Activated naive CD4-positive, alpha-beta T cell (primary cell): ENCODE measurements at places on chromosomes 6 and 20.

GRCh38 chr6:105401247-105402089, 1.4 kb downstream of the PREP start:
- DNase-seq, result no peak

- DNase-seq, result no peak
Measured at GRCh38 chr20:54668271-54669039, 193.1 kb downstream of the DOK5 start.

DNA sequence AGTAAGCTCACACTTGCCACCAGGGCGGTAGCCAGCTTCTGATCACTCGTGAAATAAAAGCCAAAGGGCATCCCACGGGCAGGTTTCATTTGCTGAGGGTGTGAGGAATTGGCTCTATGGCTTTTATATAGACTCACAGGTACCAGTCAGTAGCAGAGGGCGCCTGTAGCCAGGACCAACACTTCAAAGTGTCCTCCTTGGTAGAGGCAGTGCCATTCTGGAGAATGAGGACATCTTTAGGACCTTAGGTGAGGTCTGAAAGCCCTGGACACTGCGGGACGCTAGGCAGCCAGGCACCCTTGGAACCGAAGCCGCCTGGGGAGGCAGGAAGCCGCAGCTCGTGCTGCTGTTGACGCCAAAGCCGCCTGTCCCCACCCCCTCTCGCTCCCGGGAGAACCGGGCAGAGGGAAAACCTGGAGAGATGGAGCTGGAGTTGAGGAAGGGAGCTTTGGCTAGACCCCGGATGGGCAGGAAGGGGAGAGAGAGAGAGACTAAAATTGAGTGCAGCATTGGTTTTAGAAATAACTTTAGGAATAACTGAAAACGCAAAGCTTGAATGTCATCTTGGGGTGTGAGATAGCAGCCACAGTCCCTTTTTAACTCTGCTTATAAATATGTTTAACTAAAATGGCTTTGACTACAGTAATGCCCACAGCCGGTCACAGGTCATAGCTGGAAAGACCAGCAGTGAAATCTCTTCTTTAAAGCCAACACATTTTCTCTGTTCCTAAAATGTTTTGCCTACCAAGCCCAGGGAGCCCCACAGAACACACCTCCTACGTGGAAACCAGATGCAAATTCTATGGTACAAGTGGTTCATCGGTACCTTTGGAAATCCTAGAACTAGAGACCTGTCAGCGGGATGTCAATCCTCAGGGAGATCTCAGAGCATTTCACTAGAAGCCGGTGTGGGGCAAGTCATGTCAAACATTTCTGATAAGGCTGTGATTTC, 128.5 kb upstream of the CDYL start:
- no peak for DNase-seq

DNA sequence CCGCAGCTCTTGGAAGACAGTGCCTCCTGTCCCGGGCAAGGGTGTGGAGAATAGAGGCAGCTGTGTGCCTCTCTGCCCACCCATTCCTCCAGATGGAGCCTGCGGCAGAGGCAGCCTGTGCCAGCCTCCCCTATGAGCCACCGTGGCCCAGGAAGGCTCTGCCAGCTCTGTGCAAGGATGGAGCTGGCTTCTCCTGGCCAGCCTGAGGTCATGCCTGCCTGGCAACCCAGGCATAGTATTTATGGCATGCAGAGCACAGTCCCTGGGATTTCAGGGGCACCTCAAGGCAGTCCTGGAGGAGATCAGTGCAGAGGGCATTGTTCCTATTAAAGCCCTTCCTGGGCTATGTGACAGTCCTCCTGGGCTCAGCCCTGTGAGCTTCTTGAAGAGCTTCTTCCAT, 1.5 kb downstream of the EPB41L1 start:
- DNase-seq, result no peak

- no peak for DNase-seq
Measured at GRCh38 chr6:44171899-44172546, 13.4 kb downstream of the CAPN11 start.

- no peak for DNase-seq
Measured at GRCh38 chr20:24364482-24364881, 104.9 kb upstream of the SYNDIG1 start.

DNA sequence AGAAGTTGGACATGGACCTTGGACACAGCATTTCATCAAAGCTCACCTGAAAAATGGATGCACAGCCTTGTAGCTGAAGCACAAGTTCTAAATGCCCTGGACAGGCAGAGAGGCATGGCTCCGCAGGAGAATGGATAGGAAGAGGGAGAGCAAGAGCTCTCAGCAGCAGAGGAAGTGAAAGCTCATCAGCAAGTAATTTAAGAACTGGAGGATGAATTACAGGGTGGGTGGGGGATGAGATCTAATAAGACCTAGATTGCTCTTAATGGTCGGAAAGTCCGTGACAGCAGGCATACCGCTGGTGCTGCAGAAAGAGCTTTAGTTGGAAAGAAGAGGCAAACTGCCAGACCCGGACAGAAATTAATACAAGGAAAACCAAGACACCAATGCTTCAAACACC, 37.3 kb upstream of the SAYSD1 start:
- DNase-seq, result no peak

- no peak for DNase-seq
Measured at GRCh38 chr20:39504710-39505094, 542.6 kb downstream of the DHX35 start.

- DNase-seq, result no peak
Measured at GRCh38 chr6:35833536-35833935, 28.4 kb downstream of the LHFPL5 start.

- no peak for DNase-seq
Measured at GRCh38 chr20:41030061-41030460, 1.4 kb downstream of the TOP1 start.

- no peak for DNase-seq
Measured at GRCh38 chr6:53033764-53034163, 31.4 kb upstream of the FBXO9 start.

GRCh38 chr6:26202811-26203583, 115.8 kb downstream of the HFE start:
- DNase-seq, result no peak

DNA sequence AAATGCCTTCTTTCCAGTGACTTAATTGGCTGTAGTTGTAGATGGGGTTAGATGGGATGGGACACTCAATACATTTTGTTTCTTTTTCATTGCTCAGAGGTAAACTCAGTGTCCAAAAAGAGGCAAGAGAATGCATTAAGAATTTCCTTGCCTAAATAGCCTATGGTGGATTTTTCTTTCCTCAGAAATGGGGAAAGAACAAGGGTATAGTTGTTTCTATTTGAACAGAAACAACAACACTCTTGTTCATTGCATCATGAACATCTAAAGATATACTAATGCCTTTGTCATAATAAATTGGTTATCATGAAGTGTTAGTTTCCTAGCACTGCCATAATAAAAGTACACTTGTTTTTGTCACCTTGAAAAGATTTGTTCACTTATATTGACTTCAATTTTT, 14.6 kb upstream of the DEFB123 start:
- DNase-seq, result no peak

- no peak for DNase-seq
Measured at GRCh38 chr6:20207088-20207418, 5.2 kb downstream of the MBOAT1 start.

DNA sequence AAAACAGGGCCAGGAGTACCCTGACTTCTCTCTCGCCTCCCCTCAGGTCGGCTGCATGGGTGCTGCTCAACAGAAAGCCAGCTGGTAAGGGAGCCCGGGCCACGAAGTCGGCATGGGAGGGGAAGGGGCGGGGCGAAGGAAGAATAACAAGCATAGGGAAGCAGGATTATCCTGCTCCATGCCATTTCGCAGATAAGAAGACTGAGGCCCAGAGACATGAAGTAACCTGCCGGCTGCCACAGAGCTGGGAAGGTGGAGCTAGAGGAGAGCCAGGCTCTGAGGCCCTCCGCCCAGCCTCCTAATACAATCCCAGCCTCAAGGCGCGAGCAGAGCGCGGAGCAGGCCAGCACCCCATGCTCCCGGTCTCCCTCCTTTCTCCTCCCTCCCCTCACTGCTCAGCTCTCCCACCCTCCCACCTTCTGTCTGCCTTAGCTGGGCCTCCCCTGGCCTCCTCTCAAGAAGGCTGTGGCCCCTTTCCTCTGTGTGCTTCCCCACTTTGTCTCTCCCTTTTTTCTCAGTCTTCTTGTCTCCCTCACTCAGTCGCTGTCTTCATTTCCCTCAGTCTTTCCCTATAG, 13.2 kb upstream of the HMGA1 start:
- DNase-seq, result no peak

GRCh38 chr6:118223316-118223715, 316.3 kb downstream of the SLC35F1 start:
- DNase-seq, result no peak

DNA sequence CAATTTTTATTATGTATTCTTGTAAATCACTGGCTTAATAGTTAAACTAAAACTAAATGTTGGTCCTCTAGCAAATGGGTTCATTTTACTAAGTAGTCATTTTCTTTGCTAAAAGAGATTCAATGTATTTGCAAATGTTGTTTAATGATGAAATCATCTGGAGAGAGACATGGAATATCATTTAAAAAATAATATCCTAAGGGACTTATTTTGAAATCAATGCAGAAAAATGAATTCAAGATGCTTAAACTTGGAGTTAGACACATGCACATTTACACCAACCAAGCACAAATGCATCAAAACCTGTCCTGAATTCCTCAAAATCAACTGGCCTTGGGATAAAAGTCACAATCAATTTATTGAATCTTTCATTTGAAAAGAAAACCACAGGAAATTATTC, 165.0 kb upstream of the RNF217 start:
- no peak for DNase-seq

DNA sequence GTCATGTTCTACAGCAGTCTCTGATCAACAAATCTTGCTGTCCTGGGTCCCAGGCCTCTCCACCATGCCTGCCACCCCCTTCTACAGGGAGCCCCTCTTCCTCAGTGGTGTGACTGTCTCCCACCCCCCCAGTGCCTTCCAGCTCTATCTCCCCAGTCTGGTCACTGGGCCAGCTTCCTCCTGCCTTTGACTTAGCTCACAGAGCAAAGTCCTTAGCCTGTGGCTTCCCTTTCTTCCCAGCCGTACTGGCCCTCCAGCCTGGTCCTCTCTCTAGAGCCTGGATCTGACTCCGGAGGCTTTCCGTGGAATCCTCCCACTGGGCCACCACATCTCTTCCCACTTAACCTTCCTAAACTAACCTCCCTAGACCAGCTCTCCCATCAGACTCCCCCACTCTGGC, 17.0 kb downstream of the MAPK13 start:
- no peak for DNase-seq

DNA sequence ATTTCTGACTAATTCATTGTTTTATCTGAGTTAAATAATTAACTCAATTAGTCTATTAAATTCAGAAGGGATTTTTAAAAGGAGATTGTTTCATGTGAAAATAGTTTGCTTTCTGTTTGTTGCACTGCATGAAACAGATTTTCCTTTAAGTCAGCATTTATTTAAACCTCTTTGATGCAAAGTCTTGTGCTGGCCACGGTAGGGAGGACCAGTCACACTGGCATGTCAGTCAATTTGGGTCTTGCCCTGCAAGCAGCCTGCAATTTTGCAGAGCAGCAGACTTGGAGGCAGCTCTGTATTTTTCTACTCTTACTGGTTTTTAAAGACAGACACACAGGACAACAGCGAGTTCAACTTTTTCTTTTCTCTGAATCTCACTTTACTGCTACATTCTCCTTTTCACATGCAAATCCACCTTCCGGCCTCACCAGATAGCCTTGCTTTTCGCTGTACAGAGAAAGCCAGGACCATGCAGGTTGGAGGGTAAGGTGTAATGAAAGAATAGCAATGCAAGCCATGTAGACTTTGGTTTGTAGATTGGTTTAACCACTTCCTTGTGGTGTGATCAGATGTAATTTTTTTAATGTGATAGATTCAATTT, 689.9 kb upstream of the AGPAT4 start:
- DNase-seq, result no peak

- DNase-seq, result no peak
Measured at GRCh38 chr20:40986774-40987173, 41.8 kb upstream of the TOP1 start.

DNA sequence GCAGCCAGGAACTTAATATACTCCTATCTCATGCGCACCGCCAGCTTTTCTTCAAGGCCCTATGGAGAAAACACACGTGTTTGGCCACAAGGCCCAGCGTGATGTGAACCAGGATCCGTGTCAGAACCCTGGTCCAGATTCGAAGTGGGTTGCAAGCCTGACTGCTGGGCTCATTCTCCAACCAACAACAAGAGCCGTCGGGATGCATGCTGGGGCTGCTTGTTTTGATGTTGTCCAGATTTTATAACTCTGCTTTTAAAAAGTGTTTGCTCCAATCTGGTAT, 463 bp upstream of the SLC22A2 start:
- DNase-seq, result no peak

DNA sequence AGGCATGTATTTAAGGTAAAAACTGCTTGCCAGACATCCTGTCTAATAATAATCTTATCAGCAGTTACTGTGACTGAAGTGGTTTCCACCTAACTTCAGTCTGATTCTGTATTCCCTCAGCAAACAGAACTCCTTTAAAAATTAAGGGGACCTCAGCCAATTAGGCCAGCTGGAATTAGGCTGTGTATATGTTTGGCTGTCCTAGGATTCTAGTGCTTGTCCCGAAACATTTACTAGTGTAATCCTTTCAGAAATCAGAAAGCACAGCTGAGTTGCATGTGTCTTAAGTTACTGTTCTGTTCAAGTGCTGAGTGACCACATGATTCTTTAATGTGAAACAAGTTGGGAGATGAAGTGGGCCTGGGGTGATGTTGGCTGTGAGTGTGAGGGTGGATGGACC, 120.9 kb upstream of the SUPT3H start:
- DNase-seq, result no peak

- no peak for DNase-seq
Measured at GRCh38 chr6:107983811-107984210, 25.8 kb upstream of the SEC63 start.

DNA sequence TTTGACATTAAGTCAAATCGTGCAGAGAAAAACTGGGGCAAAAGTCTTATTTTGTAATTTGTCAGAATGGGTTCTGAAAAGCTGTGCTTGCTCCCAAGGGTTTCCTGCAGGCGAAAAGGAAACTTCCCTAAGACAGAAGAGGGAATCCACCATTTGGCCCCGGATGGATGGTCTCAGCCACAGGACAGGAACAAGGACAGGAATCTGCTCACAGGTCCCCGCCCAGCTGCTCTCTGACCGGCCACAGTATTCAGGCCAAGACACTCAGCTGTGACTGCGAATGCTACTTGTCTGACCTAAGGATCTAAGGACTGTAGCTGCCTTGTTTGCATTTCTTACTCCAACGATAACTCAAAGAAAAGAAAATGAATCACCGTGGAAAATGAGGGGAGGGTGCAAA, 197.0 kb downstream of the BMP7 start:
- no peak for DNase-seq

DNA sequence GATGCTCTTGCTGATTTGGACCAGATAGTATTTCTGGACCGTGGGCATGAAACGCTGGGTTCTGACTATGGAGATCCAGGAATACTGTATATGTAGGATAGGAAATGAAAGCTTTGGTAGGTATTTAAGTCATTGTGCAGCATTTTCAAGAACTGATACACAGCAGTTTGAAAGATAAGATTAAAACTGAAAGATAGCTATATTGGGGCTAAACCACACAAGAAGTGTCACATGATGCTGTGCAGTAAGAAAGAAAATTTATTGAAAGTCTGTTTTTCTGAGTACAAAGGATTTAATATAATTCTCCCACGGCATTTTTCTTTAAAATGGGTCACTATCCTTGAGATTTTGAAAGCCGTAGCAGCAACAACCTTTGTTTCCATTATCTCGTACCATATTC, 305 bp downstream of the IL17A start:
- no peak for DNase-seq
